ENCODE measurements at places on chromosomes 3 and 15.

GRCh38 chr3:172107403-172107802 is 68.0 kb downstream of the FNDC3B start:
- DNase-seq: peak; percentile 94

DNA sequence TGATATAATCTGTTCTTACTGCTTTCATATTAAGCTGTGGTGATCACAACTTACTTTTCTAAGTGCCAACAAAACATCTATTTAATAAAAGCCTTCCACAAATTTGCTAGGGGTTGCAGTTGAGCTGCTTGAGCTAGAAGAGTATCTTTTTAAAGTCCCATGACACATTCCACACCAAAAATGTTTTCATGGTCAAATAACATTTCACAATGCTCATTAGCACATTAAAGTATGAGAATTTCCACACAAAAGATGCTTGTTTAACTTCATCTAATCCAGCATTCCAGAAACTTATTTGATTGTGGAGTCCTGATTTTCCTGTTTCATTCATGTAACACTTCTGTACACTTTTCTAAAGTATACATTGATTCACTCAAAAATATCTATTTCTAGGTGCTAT is 876.1 kb upstream of the CFAP20DC start:
- DNase-seq: no peak

GRCh38 chr3:53153264-53153823 is 7.7 kb upstream of the PRKCD start:
- no peak for DNase-seq

- DNase-seq: no peak
These were observed 111.5 kb upstream of the MEF2A start for GRCh38 chr15:99454107-99454809.

DNA sequence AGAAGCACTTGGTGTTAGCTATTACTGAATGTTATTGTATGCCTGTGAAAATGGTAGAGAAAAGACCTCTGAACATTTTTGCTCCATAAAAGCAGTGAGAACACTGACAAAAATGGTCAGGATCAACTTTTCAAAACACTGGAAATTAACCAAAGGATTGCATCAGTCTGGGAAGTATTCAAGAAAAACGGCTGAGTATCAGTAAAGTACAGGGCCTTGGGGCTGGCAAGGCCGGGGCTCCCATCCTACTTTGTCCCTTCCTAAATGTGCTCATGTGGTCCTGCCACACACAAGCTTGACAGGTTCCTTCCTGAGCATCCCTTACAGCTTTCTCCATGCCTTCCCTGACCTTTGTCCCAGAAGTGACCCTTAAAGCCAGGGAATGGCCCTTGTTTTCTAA is 84.0 kb downstream of the CFAP20DC start:
- no peak for DNase-seq

- DNase-seq: no peak
These were observed 42.1 kb downstream of the CORO2B start for GRCh38 chr15:68620721-68621527.

- DNase-seq: peak; percentile 91
These were observed 27.3 kb downstream of the CEP19 start for GRCh38 chr3:196684548-196685407.

GRCh38 chr3:21235491-21235890 is 515.5 kb downstream of the ZNF385D start:
- DNase-seq: no peak

- DNase-seq: no peak
These were observed 238.4 kb upstream of the PEX5L start for GRCh38 chr3:180275176-180275575.

- no peak for DNase-seq
These were observed 299.2 kb upstream of the THRB start for GRCh38 chr3:24793896-24794295.

- no peak for DNase-seq
These were observed 21.2 kb downstream of the CFAP100 start for GRCh38 chr3:126415661-126416591.

DNA sequence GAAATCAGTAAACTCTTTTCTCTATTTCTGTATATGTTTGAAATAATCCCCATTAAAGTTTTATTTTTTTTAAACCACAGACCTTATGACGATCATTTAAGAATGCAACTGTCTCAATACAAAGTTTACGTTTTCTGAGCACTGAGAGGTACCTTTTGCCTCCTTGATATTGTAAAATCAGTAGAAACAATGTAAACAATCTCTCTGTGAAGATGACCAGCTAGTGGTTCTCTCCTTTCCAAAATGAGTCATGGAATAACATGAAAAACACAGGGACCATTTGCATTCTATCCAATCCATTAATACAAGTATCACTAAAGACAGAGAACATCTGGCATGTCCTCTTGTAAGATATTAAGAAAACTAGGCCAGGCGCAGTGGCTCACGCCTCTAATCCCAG is 48.8 kb downstream of the RAD18 start:
- no peak for DNase-seq

All from GM12864 (cell line).